AG10803 (cell line): ENCODE measurements at places on chromosomes 5 and 9.

DNA sequence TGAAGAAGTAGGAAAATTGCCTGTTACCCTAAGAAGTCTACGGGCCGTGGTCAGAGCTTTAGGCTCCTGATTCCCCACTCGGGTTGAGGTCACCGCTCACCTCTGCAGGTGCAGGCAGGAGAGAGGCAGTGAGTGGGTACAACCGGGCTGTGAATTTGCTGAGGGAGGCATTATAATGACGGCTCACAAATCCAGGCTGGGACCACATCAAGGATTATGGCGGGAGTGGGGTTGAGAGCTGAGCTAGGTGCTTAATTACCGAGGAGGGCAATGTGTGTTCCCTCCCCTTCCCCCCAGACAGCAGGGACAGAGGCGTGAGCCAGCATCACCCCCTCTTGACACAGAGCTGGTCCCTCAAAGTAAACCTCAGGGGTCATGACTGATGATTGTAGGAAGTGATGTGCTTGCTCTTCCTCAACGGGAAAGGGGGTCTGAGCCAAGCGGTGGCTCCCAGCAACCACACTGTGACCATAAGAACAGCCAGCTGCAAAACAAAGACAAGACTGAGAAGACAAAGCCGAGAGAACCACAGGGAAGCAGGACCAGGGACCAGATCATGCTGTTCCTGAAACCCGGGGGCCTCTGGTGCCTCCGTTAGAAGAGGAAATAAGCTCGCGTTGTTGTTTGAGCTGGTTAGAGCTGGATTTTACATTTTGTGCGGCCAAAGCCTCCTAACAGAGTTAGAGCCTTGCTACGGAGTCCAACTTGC is 77.7 kb downstream of the OLFM1 start:
- no peak for DNase-seq

- DNase-seq: peak; percentile 83
Measured at GRCh38 chr9:79685577-79685976, 113.8 kb downstream of the TLE4 start.

- DNase-seq: no peak
Measured at GRCh38 chr9:77455312-77455927, 192.7 kb downstream of the GNA14 start.

- no peak for DNase-seq
Measured at GRCh38 chr5:23007236-23007635, 154.1 kb upstream of the CDH12 start.

GRCh38 chr9:88220652-88221051 is 82.4 kb upstream of the SPATA31C2 start:
- DNase-seq: no peak

GRCh38 chr9:114261026-114261425 is 61.9 kb upstream of the ORM1 start:
- DNase-seq: no peak

DNA sequence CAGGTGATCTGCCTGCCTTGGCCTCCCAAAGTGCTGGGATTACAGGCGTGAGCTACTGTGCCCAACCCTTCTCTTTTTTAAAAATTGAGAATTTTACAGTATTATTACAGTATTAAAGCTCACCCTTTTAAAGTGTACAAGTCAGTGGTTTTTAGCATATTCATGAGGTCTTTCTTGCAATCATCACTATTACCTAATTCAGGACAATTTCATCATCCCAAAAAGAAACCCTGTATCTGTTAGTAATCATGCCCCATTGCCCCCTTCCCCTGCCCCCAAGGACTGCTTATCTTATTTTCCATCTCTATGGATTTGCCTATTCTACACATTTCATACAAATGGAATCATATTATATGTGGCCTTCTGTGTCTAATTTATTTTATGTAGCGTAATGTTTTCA is 22.6 kb upstream of the MEGF9 start:
- DNase-seq: no peak

- DNase-seq: no peak
Measured at GRCh38 chr5:76849419-76850291, at the start of gene S100Z. S100Z (plus strand) TSS chr5:76850014; CDS start chr5:76875360, 25,346 bp downstream.

DNA sequence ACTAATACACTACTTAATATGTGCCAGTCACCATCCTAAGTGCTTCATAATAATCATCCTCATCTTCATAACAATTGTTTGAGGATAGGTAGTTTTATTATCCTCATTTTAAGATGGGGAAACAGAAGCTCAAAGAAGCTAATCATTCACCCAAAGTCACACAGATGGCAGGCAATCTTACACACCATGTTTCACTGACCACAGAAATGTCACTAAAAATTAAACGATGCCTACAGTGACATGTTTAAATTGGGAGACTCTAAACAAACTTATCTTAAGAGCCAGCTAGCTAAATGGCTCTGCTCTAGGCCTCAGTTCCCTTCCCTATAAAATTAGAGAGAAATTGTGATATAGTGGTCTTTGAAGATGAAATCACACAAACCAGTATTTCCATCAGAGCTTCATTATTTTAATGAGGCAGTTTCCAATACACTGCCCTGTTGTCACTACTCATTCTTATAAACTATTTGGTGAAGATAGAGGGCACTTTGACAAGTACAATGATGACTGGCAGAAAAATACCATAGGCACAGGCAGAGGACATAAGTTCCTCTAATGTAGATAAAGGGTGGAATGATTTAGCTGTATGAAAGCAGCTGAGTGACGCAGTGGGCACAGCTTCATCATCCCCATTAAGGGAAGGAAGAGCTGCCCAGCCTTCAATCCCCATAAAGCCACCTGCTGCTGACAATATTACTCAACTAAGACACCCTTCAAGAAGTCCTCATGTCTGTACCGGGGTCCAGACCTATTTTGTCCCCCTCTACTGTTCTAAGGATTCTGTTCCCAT is 224.1 kb downstream of the ACTL7B start:
- DNase-seq: no peak

DNA sequence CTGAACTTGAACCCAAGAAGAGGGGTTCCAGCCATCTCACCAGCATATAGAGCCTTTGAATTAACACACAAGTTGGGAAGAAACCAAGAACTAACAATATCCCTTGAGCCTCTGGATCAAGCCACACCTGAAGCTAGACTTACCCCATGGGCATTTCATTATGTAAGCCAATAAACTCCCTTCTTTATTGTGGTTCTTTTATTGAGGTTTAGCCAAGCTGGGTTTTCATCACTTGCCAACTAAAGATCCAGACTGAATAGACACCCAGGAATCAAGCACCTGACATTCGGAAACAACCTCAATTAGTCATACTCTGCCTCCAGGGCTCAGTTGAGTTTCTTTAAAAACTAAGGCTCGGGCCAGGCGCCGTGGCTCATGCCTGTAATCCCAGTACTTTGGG is 226.7 kb downstream of the AGTPBP1 start:
- no peak for DNase-seq

GRCh38 chr5:180782748-180783147 is 19.9 kb downstream of the MGAT1 start:
- no peak for DNase-seq

GRCh38 chr9:12693141-12693540 is at the start of gene TYRP1:
TYRP1 (plus strand) TSS chr9:12693385; CDS start chr9:12693997, 612 bp downstream.
- DNase-seq: no peak

DNA sequence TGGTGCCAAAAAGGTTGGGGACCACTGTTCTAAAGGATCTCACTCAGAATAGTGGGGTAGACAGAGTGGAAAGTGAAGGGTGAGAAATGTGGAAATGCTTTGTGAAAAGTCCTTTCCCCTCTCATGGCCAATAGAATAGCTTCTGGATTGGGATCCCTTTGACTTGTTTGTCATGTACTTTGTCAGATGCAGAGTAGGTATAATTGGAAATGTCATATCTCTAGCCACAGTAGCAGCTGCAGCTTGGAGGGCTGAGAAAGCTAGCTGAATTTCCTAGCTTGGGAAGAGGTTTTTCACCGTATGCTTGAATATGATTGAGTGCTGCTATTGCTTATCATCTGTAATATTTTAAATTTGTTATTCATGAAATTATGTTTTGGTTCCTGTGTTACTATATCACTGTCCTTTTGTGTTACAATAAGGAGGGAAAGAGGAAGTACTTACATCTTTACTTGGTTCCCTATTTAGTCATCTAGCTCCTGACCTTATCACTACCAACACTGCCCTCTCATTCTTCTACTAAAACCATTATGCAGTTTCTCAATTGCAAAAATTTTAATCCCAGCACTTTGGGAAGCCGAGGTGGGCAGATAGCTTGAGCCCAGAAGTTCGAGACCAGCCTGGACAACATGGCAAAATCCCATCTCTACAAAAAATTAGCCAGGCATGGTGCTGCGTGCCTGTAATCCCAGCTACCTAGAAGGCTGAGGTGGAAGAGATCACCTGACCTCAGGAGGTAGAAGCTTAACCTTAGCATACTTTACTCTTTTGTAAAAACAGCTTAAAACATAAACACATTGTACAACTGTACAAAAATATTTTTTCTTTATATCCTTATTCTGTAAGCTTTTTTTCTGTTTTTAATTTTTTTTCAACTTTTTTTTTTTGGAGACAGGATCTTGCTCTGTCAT is 12.4 kb downstream of the SLC30A5 start:
- no peak for DNase-seq

GRCh38 chr9:130478152-130478551 is 33.4 kb downstream of the ASS1 start:
- no peak for DNase-seq

GRCh38 chr5:176935017-176935416 is 35.9 kb upstream of the HK3 start:
- no peak for DNase-seq

DNA sequence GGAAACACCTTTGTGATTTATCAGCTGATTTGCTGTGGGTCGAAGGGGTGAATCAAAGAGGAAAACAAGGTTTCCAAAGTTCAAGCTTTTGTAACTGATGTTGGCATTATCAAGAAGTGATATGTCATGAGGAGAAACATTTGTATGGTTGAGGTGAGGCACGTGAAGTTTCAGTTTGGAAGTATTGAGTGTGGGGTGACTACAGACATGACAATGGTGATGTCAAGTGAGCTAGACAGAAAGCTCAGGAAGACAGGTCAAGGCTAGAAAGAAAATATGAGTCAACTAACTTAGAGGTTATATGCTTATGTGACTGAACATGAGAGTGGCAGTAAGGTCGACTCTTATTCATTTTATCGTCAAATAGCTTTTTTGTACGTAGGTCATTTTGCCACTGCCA is 99.1 kb downstream of the RAB3C start:
- no peak for DNase-seq

DNA sequence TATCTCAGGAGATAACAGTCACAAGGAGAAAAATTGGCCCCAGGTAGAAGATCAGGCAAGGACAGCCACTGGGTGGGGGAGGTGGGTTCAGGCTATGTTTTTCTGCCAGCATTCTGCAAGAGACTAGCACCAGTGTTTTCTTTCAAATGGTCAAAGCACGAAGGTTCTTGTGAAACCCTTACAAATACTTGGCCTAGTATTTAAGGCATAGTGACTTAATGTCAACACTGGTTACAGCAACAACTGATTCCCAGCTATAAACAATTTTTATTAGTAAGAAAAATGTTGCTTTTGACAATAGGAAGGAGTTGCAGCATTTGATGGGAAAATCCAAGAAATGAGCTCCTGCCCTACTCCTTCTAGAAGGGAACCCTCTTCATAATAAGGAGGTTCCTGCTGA is 349.6 kb downstream of the SLIT3 start:
- peak; percentile 93 for DNase-seq

- no peak for DNase-seq
Measured at GRCh38 chr5:124739634-124740025, 6.8 kb downstream of the ZNF608 start.

GRCh38 chr5:35794328-35794619 is 62.4 kb upstream of the IL7R start:
- no peak for DNase-seq

GRCh38 chr9:94956731-94957130 is 230.2 kb downstream of the AOPEP start:
- DNase-seq: no peak

GRCh38 chr9:16246785-16247184 is 623.7 kb downstream of the BNC2 start:
- peak; percentile 25 for DNase-seq

GRCh38 chr9:90844326-90844725 is 42.7 kb downstream of the SYK start:
- DNase-seq: no peak

GRCh38 chr9:14051419-14051818 is 262.5 kb downstream of the NFIB start:
- DNase-seq: no peak

GRCh38 chr9:25964239-25964638 is 286.0 kb upstream of the TUSC1 start:
- peak; percentile 84 for DNase-seq

DNA sequence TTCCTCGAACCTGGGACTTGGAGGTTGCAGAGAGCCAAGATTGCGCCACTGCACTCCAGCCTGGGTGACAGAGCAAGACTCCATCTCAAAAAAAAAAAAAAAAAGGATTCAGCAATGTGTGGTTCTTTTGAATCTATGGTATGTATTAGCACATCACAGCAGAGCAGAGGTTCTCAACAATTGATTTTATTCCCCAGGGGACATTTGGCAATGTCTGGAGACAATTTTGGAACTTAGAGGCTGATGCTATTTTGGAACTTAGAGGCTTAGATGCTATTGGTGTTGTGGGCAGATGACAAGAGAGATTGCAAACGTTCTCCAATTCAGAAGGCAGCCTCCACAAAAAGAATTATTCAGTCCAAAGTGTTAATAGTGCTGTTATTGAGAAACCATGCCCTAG is 115.2 kb downstream of the TMC1 start:
- peak; percentile 64 for DNase-seq

GRCh38 chr5:172729588-172729987 is 41.4 kb downstream of the DUSP1 start:
- no peak for DNase-seq

DNA sequence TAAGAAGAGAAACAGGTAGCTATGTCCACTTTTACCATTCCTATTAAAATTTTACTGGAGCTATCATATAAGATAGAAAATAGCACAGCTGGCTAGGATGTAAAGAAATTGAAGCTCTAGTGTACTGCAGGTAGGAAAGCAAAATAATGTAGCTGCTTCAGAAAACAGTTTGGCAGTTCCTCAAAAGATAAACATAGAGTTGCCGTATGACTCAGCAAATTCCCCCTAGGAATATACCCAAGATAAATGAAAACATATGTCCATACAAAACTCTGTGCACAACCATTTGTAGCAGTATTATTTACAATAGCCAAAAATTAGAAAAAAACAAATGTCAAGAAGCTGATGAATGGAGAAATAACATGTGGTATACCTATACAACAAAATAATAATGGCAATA is 64.6 kb upstream of the SHISAL2B start:
- peak; percentile 20 for DNase-seq

GRCh38 chr5:175784230-175784629 is 87.1 kb upstream of the CPLX2 start:
- DNase-seq: no peak

GRCh38 chr9:107992271-107992670 is 502.7 kb upstream of the KLF4 start:
- DNase-seq: no peak

- DNase-seq: no peak
Measured at GRCh38 chr5:111932628-111933027, 175.6 kb upstream of the NREP start.

DNA sequence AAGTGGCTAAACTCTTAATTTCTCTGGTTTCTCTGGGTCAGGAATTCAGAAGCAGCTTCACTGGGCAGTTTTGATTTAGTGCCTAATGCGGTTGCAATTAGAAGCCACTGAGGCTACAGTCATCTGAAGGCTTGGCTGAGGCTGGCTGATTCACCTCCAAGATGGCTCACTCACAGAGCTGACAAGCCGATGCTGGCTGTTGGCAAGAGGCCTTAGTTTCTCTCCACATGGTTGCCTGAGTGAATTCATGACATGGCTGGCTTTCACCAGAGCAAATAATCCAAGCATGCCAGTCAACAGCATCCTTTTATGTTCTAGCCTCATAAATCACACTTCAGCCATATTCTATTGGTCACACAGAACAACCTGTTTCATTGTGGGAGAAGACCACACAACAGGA is 2.8 kb upstream of the CDK7 start:
- peak; percentile 60 for DNase-seq
